A673 (cell line): ENCODE measurements at places on chromosomes 6 and 20.

- DNase-seq, result no peak
Measured at GRCh38 chr6:113258771-113259170, 598.4 kb upstream of the MARCKS start.

- peak; percentile 43 for DNase-seq
Measured at GRCh38 chr6:107132330-107132954, 17.1 kb upstream of the BEND3 start.

- DNase-seq, result peak; percentile 87
Measured at GRCh38 chr20:25237610-25238318, 10.1 kb upstream of the PYGB start.

GRCh38 chr6:72624557-72625160 lies 2.8 kb downstream of the KCNQ5 start:
- peak; percentile 83 for DNase-seq

DNA sequence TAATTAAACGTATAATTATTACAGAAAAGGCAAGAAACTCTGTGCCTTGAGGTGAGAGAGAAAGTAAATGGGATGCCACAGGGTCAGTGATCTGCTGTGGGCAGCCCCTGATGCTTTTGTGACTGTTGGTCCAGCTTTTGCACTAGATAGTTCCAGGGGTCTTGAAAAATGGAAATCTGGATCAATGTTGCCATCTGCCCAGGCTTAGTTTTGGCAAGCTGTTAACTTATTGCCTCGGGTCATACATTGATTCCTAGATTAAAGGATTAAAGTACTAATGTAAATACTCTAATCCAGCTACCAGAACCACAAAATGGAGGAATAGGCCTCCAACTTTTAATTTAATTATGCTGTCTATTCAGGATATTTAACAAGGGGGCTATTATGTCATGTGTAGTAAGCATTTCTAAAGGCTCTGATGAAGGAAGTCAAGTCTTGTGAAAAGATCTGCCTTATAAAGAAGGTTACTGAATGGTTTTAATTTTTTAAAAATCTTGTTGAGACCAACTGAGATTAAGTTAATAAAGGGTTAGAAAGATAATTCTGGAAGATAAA lies 376.0 kb upstream of the HS3ST5 start:
- no peak for DNase-seq

- DNase-seq, result no peak
Measured at GRCh38 chr6:35725721-35726438, 11.0 kb upstream of the ARMC12 start.

GRCh38 chr20:50788045-50788991 lies 6.5 kb upstream of the BCAS4 start:
- DNase-seq, result peak; percentile 94

GRCh38 chr6:136371959-136372358 lies 82.3 kb upstream of the BCLAF1 start:
- no peak for DNase-seq

DNA sequence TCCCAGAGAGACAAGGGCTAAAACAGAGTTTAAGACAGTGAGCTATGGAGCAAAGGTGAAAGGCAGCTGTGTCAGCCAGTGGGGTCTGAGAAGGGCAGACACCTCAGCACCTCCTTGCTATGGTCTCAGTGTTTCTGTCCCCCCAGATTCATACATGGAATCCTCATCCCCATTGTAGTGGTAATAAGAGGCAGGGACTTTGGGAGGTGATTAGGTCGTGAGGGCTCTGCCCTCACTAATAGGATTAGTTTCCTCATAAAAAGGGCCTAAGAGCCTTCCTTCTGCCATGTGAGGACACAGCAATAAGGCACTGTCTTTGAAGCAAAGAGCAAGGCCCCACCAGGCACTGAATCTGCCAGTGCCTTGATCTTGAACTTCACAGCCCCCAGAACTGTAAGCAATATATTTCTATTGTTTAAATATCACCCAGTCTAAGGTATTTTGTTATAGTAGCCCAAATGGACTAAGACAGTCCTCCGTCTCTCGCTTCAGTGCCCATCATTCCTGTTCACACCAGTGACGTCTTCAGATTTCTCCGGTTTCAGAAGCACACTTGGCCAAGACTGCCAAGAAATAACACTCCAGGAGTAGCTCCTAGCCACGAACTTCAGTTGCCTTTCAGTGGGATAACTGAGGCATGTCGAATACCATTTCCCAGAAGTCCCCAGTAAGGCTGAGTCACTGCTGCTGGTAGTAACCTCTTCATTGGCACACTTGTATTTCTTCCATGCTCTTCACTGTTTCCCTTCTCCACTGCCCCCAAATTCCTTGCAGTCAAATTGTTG lies 32.8 kb downstream of the SLC13A3 start:
- no peak for DNase-seq

- no peak for DNase-seq
Measured at GRCh38 chr6:26366504-26366903, 1.5 kb downstream of the BTN3A2 start.

- no peak for DNase-seq
Measured at GRCh38 chr6:90285042-90285481, 11.6 kb downstream of the BACH2 start.

GRCh38 chr6:149852180-149852579 lies 12.0 kb downstream of the LRP11 start:
- peak; percentile 90 for DNase-seq

DNA sequence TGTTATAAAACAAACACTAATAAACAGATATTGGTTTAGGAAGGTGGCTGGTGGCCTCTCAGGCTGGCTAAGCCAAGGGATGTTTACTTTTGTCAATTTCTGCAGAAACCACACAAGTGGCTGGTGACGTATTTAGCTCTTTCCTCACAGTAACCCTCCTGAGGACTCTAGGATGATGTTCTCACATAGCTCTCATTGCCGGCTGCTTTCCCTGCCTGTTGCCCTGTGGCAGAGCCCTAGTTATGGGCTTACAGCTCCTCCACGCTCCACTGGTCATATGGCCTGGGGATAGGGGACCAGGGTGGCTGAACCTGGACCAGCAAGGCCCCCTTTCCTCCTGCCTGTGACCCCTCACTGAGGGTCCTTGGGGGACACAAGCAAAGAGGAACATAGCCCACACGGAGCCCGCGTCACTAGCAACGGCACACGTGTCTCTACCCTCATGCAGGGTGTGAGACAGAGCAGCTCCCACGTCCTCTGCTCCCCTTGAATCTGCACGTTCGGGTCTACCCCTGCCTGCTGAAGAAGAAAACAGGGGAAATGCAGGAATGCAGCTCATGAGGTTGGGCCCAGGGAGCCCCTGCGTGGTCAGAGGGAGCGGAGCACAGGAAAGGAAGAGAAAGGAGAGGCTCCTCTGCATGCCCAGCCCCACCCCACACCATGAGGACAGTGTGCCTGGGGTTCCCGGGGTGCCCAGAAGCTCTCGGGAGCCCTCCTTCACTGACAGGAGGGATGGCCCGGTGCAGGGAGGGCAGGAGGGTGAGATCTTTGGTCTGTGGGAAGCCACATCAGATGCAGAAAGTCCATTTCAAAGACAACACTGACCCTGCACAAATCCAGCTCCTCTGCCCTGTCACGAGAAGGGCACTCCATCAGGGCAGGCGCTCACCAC lies 13.9 kb downstream of the RAMACL start:
- DNase-seq, result no peak

GRCh38 chr6:158653577-158654354 lies 3.9 kb downstream of the SYTL3 start:
- no peak for DNase-seq

GRCh38 chr20:64233725-64234124 lies 21.8 kb upstream of the PCMTD2 start:
- no peak for DNase-seq

DNA sequence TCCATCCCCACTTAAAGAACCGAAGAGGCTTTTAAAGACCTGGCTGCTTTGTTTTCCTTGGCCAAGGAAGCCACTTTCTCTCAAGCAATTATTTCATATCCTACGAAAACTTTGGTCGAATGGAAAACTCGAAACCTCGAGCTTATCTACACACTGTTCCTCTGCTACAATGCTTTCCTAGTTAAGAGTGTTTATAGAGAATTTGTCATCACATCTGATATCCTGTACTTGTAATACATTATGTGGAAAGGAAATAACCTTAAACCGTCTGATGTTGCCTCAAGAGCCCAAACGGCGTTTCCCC lies 28.1 kb downstream of the TFAP2B start:
- DNase-seq, result no peak

GRCh38 chr6:157323966-157324300 lies 614 bp upstream of the TMEM242 start:
- DNase-seq, result peak; percentile 58

DNA sequence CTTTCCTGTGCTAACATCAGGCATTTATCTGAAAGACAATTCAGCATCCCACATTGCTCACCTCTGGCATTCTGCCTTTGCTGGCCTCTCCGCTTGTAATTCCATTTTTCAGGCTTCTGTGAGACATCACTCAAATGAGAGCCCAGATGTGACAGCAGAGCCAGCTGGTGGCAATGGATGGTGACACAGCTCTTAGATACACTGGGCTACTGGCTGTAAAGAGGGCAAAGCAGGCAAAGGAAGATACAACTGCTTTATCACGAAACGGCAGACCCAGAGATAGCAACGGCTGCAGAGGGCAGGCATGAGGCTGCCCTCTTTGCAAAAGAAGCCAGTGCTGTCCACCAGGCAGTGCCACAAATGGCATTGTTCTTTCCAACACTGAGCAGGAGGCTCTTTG lies 329.8 kb downstream of the KIF16B start:
- DNase-seq, result no peak

- DNase-seq, result no peak
Measured at GRCh38 chr20:4134355-4134834, 119.0 kb upstream of the RNF24 start.

GRCh38 chr20:64074963-64075362 lies 4.4 kb downstream of the RGS19 start:
- no peak for DNase-seq

- no peak for DNase-seq
Measured at GRCh38 chr6:5481033-5481432, 219.7 kb downstream of the FARS2 start.
